ENCODE measurements at places on chromosomes 1 and 21. TPM values are rescaled to one million over a fixed set of nuclear protein-coding genes. Genes with fewer than 3 reads are reported as not detected.

Gene HPDL
- not detected for total RNA-seq

DNA sequence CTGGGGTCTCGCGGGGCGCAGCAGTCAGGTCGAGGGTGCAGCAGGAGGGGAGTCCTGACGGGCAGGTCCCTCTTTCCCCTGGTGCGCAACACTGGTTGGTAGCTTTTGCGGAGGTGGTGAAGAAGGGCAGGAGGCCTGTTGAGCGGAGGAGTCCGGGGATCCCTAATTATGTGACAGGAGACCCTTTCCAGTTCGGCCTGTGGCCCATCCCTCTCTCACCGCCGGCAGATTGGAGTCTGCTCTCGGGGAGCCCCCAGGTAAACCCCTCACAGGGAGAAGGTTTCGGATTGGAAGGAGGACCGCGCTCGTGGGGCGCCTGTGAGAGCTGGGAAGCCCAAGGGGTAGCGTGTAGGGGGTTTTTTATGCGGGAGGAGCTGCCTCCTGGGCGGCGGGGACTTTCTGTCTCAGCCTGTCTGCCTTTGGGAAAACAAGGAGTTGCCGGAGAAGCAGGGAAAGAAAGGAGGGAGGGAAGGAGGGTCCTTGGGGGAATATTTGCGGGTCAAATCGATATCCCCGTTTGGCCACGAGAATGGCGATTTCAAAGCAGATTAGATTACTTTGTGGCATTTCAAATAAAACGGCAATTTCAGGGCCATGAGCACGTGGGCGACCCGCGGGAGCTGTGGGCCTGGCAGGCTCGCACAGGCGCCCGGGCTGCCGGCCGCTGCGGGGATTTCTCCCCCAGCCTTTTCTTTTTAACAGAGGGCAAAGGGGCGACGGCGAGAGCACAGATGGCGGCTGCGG is 9.5 kb downstream of the SIM2 start:
- peak; percentile 65 for DNase-seq

Gene WNT3A
- not detected for total RNA-seq

Gene MAN1C1
- total RNA-seq = 13.5 TPM

DNA sequence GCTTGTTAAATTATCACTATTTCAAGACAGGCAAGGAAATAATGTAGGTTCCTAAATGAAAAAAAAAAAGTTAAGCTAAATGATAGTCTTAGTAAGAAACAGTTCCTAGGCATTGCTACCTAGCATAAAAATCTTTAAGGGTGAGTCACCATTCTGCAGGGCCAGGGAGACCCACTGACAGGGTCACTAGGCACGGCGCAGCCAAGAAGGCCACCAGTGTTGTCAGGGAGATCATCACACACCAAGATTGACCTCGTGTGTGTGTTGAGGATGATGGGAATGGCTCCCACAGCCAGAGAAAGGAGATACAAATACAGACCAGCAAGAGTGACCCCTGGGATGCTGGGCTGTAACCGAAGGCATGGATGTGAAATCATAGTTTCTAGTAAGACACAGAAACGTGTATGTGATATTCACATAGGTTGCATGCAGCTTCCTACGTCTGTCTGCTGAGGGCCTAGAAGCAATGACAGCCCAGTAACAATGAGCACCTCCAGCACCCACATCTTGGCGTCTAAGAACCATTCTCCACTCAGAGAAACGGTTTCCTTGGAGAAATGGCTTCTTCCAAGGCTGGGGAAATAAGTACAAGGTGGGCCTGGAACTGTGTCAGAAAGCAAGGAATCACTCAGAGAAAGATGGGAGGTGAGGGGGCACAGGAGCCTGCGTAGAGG is 29.1 kb downstream of the RIPK4 start:
- DNase-seq = peak; percentile 27

Gene IVL
- total RNA-seq = not detected

DNA sequence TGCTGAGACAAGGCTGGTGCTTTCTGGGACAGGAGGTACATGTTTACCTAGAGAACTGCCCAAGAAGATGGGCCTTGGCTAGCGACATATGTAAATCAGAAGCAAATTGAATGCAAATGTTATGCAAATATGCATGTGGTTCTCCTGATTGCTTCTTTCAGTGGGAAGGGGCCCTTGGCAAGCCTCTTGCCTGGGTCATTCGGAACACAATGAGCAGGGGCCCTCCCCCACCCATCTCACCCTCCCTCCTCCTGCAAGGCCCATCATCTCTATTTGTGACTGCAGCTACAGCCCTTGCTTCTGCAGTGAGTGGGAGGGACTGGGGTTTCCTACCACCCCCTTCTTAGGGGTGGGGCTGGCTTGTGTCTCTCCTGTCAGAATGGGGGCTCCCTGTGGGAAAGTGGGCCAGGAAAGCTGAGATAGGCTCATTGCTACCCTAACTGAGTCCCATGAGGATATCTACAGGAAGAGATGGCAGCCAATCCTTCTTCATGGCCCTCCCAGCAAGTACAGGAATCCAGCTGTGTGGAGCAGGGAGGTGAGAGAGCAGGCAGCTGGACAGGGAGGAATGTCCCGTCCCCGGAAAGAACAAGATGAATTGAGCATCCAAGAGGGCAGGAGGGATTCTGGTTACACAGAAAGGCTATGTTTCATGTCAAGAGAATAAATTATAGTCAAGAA is 31.0 kb downstream of the FOXD2 start:
- DNase-seq = no peak

- no peak for DNase-seq
These were observed 19.3 kb downstream of the MYBPH start for GRCh38 chr1:203156280-203156679.

GRCh38 chr1:72693899-72694298 is 411.6 kb upstream of the NEGR1 start:
- DNase-seq = no peak

Gene TTC39A
- total RNA-seq = 2.0 TPM

Gene DMRTA2
- not detected for total RNA-seq

- no peak for DNase-seq
These were observed 6.7 kb downstream of the ZNF648 start for GRCh38 chr1:182054698-182055326.

GRCh38 chr21:32425628-32426027 is 13.1 kb downstream of the EVA1C start:
- no peak for DNase-seq

- DNase-seq = no peak
These were observed 19.6 kb downstream of the CAPN8 start for GRCh38 chr1:223645903-223646302.

GRCh38 chr1:227280836-227281235 is 37.5 kb downstream of the CDC42BPA start:
- DNase-seq = no peak

GRCh38 chr1:233664253-233664652 is 50.3 kb downstream of the KCNK1 start:
- no peak for DNase-seq

Gene HOOK1
- 1.4 TPM for total RNA-seq

Gene ATP5PB
- total RNA-seq = 110 TPM

DNA sequence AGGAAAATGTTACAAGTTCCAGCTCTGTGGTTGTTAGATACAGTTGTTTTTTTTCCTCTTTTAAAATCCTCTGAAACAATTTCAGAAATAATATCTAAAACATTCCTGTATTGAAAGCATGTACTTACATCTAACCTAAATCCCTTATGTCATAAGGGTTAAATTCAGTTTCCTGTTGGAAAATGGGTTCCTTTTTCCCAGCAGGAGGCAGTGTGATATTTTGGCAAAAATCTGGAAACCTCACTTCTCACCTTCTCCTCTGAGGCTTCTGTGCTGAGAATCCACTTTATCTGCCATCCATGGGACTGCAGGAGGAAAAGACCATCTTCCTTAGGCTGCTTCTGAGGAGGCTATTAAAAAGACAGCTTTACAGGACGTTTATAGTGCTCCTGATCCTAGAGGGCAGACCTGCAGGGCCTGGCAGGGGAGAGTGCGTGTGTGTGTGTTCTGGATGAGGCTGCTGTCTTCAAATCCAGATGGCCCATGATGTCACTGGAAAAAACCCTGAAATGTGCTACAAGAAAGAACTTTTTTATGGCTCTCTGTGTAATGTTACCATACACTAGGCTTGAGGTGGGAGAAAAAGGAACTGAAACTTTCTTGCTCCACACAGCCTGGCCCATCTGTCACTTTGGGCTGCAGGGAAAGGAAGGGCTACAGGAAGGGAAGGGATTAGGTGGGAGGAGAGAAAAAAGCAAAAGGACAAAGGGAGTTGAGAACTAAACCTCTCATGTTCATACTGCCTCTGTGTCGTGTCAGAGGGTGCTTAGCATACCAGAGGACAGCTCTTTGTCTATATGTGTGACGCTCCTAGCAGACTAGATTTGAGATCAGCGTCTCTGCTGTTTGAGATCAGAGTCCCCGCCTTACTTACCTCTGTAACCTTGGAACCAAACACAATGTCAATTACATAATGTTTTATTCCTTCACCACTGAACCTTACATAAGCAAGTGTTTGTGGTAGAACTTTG is 379.2 kb upstream of the SPAG17 start:
- no peak for DNase-seq

GRCh38 chr1:94329276-94329675 is 88.9 kb upstream of the ABCD3 start:
- DNase-seq = no peak

GRCh38 chr1:203860396-203861025 is 888 bp upstream of the SNRPE start:
- no peak for DNase-seq

DNA sequence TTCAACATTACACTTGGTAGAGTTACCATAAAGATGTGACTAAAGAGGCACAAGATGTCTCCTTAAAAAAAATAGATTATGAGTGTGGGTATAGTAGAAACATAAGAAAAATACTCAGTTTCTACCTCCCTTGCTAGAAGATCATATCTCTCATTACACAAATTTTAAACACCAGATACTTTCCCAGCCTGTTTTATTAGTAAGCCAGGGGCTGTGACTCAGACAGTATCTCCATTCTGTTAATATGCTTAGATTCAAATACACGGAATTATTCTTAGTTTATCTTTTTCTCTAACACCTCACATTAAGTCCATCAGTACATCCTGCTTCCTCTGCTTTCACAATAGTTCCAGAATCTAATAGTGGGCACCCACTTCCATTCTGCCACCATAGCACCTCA is 561.8 kb upstream of the ADAMTS5 start:
- DNase-seq = no peak

Gene SPRR3
- not detected for total RNA-seq

GRCh38 chr1:110224240-110224995 is 14.3 kb downstream of the KCNC4 start:
- no peak for DNase-seq

DNA sequence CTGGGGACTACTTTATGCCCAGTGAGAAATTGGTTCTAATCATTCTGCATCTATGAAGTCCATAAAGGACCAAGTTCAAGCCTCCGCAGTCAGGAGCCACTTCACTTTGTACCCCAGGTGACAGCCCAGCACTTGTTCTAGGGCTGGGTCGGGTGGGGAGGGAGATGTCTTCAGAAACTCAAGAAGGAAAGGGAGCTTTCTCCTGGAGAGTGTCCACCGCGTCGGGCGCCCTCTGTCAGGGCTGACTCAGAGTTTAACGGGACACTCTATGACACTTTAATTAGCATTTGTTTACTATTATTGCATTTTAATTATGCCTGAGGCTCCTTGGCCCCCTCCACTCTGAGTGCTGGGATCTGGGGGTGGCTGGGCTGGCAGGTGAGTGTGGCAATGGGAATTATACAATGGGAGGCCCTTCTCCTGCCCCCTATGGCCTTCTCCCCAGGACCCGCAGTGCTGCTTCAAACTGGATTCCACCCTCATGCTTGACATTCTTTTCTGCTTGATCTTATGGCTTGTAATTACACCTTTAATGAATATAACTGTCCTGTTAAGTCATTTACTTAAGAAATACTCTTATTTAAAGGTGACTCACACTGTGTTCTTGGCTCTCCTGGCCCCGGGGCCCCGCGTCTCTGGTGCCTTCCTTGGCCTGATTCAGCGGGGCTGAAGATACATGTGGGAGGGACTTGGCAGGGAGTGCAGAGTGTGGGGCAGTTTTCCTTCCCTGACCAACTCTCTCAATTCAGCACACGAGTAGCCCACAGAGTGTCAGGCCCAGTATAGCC is 136.6 kb downstream of the PLXNA2 start:
- peak; percentile 86 for DNase-seq

GRCh38 chr1:174968750-174969244 is 30.9 kb upstream of the CACYBP start:
- DNase-seq = no peak

GRCh38 chr1:100053119-100053518 is 79.6 kb downstream of the SASS6 start:
- no peak for DNase-seq

DNA sequence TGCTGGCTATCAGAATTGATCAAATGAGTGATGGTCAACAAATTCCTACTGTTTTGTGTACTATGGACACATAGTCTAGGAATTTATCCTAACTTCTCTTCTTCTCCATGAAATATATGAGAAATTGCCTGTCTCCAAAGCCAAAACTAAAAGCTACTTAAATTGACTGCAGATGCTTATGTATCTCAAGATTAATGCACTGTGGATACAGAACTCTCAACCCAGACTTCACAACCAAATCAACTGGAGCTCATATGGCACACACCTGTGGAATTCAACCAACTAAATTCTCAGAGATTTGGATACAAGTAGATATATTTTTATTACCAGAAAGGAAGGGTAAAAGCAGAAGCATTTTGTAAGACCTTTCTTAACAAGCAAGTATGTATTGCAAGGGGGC is 566.1 kb downstream of the LTN1 start:
- DNase-seq = no peak

DNA sequence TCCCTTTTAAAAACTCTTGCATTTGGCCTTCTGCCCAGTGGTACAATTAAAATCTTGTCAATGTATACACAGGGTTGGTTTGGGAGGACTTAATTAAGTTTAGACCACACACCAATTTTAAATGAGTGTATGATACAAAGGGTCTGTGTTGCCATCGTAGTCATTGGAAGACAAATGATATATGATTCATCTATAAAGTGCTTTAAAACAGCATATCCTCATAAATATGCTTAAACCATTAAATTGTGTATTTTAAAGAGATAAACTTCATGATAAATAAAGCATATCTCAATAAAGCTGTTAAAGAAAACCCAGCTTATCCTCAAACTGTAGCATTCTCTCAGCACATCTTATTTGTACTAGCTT is 69.5 kb downstream of the LUZP1 start:
- DNase-seq = no peak

DNA sequence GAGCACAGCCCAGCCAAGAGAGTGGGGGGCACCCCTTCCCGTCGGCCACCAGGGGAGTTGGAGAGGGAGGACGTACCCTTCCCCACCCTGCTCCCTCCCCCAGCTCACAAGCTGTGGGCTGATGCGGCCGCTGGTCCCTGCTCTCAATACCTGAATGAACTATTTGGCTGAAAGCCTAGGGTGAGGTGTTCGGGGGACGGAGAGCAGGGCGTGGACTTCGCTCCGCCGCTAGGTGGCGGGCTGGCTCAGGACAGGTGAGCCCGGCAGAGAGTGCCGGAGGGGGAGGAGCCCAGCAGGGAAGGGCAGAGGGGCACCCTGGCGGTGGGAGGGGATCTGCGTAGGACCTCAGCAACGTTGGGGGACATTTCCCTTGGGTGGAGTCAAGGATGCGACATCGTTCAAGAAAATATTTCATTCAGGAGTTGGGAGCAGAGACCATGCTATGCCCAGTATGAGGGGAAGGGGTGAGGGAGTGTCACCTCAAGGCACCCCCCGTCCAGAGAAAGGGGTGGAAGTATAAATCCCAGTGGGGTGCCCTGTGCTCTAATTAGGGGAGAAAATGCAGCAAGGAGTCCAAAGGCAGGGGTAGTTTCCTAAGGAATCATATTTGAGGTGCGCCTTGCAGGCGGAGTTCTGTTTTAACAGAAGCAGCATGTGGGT is 12.0 kb upstream of the RHBG start:
- no peak for DNase-seq

GRCh38 chr1:46830665-46831322 is 31.9 kb downstream of the CYP4B1 start:
- no peak for DNase-seq
